ENCODE measurements at places on chromosomes 13 and 19.

GRCh38 chr13:57326532-57326931 lies 159.5 kb downstream of the PRR20E start:
- DNase-seq, result peak; percentile 53

DNA sequence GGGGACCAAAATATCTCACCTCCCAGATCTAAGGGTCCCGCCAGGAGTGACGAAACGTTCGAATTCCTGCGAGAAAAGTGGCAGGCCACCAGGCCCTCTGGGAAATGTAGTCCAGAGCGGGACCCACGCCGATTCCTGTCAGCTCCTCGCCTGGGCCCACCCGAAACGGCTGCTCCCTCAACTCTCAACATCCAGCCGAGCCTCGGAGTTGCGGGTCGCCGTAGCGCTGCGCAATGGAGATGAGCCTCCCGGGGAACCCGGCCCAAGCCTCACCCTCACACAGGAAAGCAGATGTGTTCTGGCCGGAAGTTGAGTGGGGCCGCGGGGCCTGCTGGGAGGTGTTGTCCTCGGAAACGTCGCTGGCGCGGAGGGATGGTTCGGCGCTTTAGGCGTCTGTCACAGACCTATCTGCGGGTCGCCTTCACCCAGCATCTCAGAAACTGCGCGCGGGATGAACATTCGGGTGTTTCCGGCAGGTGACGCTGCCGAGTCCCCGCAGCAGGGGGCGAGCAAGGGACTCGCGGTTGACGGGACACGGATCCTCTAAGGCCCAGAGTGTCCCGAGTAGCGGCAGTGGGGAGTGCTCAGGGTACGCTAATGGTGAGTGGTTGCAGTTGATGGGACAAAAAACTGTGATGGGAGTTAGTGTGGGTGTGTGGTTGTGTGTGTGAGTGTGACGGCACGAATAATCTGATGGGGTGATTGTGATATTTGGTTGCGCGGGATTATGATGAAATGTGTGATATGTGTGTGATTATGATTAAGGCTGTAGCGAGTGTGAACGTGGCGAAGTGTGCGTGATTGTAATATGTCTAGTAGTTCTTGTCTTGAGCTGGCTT lies at the start of the genes ZNF568 and ZNF829:
Gene ZNF568, plus strand, starts transcription at position 341 of the 839 bp plus-strand sequence. CDS start 6,439 bp downstream, outside the sequence.
Gene ZNF829, minus strand, starts transcription at position 300 of the 839 bp plus-strand sequence. CDS start 1,124 bp downstream, outside the sequence.
- DNase-seq, result peak; percentile 94

DNA sequence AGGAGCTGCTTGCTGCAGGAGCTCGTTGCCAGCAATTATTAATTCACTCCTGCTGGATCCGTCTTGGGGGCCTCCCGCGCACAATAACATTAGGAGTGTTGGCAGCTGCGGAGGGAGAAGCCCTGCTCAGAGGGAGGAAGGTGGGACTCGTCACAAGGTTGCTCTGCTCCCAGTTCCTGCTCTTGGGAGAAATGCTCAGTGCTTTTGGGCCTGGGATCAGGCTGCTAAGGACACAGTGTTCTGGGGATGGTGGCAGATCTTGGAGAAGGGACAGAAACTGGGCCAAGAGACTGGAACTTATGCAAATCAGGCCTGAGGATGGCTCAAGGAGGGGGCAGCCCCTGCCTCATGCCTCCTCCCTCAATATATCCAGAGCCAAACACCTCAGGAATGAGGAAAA lies 78.9 kb upstream of the OLFM4 start:
- DNase-seq, result no peak

GRCh38 chr13:73970421-73971055 lies 163.7 kb downstream of the KLF12 start:
- no peak for DNase-seq

DNA sequence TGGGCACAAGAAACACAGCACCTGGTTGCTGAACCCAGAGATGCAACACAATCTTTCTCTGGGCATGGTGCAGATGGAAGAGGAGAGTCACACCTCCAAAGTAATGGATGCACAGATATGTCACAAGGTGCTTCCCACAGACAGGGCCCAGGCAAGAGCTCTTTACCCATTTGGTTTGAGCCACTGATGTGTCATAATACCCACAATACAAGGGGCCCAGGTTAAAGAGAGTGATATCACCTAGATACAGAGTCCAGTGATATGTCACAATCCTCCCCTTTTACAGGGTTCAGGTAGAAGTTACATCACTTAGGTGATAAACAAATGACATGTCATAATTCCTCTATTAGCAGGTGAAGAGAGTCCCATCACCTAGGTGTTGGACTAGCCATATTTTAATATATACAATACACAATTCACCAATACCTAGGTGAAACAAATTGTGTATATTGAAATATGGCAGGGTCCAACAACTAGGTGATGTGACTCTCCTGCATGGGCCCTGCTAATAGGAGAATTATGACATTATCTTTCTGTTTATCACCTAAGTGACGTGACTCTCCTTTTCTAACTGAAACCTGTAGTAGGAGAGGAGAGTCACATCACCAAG lies 5.6 kb upstream of the ZNF43 start:
- no peak for DNase-seq

DNA sequence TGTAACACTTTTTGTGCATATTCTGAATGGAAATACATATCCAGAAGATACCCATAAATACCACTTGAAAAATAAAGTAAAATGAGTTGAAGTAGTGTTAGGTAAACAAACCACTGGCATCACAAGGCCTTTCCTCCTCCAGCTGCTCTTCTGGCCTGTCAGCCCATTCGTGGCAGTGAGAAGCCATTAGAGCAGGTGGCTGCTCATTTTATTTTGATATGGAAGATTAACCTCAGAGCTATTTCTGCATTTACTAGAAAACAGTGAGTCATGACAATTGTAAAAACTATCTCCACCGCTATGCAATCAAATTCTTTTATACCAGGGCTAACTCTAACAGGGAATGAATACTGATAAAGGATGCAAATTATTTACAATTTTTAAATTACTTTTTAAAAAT lies 2898.1 kb downstream of the PCDH9 start:
- no peak for DNase-seq

- no peak for DNase-seq
These were observed 9.8 kb upstream of the GNA15 start for GRCh38 chr19:3125900-3126524.

GRCh38 chr13:27979001-27979643 lies 9.4 kb downstream of the URAD start:
- DNase-seq, result no peak

DNA sequence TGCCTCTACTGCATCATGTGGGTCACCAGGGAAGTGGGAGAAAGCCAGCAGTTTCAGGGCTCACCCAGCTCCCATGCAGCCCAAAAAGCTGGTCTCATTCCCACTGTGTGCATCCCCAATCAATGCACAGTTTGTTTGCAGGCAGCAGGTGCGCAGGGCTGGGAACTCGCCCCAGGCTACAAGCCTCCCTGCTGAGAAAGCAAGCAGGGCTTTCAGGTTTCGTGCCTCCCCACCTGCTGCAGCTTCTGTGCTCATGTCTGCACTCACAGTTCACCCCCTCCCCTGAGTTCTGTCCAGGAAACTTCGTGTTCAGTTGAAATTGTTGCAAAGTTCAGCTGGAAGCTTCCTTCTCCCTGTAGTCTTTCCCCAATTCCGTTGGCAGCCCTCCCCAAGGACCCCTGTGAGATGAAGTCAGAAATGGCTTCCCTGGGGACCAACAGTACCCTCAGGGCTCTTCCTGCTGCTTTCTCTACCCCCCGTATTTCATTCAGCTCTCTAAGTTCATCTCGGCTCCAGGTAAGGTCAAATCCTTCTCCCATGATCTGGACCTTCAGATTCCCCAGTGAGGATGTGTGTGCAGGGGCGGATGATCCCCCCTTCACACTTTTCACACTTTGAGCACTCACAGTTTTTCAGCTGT lies 10.3 kb upstream of the KLK3 start:
- no peak for DNase-seq

DNA sequence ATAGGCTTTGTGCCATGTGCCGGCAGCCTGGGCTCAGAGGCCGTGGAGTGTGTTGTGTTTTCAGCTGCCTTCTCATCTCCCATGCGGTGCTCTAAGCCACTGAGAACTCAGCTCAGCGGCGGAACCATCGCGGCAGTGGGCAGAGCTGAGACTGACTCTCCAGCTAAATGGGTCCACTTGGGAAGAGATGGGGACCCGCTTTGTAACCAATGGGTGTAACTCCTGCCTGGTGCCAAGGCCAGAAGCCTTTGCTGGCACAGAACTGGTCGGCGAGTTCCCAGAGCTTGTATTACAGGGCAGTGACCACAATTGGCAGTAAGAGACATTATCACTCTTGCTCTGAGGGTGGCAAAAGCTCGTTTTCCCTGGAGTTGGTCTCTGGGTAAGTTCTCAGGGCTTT lies 183.0 kb downstream of the STK24 start:
- DNase-seq, result no peak

DNA sequence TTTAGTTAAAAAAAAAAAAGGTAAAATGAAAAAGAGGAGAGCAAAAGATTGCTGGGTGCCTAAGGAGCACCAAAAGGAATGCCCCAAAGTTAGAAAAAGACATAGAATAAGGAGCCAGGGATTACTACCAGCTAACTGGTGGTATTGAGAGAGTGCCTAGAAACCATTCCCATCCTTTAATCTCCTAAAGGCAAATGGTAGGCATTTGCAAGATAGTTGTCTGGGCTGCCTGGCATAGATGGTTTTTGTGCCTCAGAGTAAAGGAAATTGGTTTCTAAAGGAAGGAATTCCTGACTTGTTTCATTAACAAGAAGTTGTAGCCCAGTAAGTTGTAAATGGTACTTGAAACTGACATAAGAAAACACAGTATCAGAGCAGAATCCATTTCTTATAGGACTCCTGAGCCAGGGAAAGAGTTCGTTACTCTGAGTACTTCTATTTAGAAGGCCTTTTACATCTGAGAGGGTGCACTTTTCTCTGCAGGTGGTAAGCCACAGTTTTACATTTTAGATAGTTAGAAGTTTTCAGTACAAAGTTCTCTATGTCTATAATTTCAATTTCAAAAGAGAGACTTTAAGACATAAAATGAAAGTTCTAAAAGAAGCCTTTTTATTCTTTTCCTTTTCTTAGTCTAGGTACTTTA lies 92.6 kb downstream of the OLFM4 start:
- no peak for DNase-seq

- DNase-seq, result peak; percentile 95
These were observed 25.7 kb upstream of the TPTE2 start for GRCh38 chr13:19586904-19587634.

DNA sequence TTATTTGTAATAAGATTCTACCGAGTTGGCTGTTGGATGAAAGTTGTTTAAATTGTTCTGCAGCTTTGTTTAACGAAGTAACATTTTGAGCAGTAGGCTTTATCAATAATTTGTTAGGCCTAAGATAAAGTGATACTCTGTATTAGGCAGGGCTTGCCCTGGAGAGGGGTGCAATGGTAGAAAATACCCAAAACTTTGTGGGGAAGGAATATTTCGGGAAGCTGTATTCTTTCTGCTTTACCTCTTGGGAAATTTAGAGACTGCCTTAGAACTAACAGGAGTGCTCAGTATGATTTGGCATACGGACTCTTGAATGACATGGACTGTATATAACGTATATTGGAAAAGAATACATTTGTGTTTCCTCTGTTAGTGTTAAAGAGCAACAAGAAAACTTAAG lies 2.5 kb downstream of the PDS5B start:
- no peak for DNase-seq

DNA sequence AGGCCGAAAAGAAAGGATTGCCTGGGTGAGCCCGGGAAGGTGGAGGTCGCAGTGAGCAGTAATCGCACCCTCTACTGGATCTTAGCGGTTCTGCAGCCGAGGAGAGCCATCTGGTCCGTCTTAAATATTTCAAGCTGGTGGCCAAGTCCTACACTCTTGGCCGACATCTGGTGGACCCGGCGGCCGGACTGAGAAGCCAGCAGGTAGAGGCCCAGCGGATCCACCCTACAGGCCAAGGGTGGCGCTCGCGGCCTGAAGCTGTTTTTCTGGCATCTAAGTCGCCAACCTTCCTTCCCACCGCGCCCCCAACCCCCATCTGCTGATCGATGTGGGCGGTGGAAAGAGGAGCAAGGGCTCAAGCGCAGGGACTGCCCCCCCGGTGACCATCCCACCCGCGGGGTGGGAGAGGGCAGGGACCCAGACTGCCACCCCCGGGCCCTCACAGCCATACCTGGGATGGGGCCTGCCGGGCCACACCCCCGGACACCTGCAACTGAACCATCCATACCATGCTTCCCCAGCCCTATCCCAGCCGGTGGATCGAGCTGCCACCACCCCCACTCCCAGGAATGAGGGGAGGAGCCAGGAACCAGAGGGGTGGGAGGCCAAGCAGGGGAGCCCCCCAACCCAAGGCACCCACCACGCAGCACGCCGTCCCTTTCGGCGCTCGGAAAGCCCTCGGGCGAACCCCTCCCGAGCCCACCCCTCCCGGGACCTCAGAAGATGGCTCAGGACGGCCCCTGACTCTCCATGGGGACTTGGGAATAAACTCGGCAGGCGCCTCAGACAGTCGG lies 46.3 kb upstream of the ZNF730 start:
- DNase-seq, result no peak

DNA sequence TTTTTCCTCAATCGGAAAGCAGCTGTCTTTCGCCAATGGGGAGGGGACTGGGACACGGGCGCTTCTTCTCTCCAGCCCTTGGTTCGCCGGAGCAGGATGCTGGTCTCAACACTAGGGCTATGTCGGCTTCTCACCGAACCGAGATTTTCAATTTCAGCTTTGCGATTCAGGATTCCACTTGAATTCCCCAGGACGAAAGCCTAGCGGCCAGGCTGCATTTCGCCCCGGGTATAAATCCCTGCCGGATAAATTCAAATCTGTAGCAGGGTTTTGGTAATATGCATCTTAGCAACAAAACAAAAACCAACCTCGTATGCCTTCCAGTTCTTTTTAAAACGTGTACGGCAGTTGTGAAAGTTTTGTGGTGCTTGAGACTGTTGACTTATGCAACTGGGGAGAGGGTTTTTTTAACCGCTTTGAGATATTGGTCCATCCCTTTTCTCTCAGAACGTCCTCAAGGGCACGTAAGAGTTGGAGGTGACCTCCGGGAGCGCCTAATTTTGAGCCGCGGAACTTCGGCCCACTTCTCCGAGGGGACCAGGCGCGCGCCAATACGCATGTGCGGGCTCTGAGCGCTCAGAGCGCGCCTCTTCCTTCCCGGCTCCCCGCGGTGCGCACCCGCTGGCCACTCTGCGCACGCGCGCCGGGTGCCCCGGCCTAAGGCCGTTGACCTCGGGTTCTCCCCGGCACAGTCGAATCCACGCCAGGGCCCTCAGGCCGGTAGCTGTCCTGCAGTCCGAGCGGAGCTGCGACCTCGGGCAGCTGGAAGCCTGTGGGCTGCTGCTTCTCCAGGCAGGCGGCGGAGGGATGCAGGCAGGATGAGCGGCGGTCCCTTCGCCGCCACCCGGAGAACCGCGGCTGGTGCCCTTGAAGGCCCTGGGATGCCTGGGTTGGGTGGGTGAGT lies 7.6 kb downstream of the POU4F1 start:
- peak; percentile 43 for DNase-seq

GRCh38 chr13:49528161-49528560 lies 32.4 kb downstream of the PHF11 start:
- peak; percentile 45 for DNase-seq

- DNase-seq, result no peak
These were observed 333.2 kb upstream of the ZNF507 start for GRCh38 chr19:32012206-32012605.

Data from MV-4-11 (cell line).